ENCODE measurements at places on chromosomes 5 and 9.

- no peak for DNase-seq
These were observed 10.6 kb upstream of the HMCN2 start for GRCh38 chr9:130254747-130255630.

DNA sequence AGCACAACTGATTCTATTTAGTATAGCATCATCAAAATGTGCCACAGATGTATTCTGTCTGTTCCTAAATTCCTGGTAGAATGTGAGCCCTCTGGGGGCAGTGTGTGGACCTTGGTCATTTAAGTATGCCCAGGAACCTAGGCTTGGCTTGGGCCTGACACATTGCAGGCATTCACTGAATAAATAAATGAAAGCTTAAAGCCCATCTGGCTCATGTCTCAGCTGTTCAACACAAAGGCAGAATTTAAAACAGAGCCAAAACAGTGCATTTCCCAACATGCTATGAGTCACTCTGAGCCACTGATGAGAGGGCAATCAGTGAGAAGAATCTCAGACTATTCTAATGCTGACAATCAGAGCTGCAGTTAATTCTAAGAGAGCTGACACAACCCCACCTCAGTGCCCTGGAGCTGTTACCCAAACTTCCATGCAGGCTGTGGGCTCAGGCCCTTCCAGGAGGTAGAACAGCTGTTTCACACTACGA lies 8.1 kb downstream of the FAM193B start:
- no peak for DNase-seq

DNA sequence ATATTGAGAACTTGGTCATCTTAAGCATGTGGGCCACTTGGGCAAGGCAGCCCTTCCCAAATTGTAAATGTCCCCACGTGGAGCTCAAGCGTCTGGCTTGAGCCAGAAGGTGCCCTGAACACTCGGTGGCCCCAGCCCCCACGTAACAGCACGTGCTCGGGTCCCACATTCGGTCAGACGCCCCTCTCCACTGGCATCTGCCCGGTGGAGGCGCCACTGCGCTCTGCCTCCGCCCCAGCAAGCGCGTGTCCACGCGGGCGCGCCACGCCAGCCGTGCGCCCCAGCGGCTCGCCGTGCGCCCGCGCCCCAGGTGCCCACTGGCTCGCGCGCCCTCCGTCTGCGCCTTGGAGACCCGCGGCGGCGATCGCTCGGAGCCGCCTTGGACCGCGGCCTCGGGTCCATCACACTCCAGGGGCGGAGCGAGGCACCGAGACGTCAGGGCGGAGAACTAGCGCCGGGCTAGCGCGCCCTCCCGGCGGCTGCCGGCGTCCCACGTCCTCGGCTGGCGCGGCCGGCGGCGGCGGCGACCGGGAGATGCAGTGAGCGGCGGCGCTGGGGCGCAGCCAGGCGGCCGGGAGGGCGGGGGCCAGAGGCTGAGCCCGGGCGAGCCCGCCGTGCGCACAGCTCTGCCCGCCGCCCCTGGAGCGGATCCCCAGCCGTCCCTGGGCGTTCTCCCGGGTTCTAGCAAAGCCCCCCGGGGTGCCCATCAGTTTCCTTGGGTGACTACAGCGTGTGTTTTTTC lies at the start of gene PALM2AKAP2:
TSS of gene PALM2AKAP2 (plus strand) at position 488 of the 742 bp plus-strand sequence. CDS start 291 bp downstream, outside the sequence.
- no peak for DNase-seq

DNA sequence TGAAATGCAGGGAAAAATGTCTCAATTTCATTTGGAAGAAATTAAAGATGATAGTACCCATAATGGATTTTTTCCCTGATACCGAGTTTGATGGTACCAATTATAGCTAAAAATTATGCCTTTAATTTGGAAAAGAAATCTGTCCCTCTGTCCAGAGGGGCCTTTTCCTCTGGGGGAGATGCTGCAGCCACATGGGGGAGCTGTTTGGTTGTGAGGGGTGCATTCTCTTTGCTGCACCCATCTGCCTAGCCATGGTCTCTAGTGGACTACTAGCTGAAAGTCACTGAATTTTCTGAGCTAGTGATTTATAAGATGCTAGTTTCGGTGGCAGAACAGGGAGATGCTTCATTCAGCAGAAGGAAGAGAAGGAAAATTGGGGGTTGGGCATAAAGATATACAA lies 9.6 kb downstream of the SEC61B start:
- peak; percentile 27 for DNase-seq

Measured in stimulated activated CD4-positive, alpha-beta T cell treated with anti-CD3 and anti-CD28 coated beads, Interleukin-1b, Interleukin-23, amount 100 ng/mL, for 4 hours (primary cell).